ENCODE measurements at places on chromosomes 13 and 19.

DNA sequence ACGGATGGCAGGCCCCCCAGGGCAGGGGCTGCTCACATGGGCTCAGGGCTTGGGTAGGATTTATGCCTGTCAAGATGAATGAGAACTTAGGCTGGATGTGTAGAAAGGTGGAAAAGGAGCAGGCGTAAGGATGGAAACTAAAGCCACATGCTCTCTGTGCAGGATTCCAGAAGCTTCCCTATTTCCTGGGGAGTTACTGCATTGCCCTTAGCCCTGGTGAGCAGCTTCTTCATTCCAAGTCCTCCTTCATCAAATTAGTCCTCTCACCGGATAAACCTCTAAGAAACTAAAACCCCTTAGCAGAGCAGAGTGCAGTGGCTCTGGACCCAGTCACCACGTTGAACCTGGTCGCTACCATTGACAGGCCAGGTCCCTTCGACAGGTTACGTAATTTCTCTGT lies 7.4 kb downstream of the ATP12A start:
- DNase-seq = no peak

DNA sequence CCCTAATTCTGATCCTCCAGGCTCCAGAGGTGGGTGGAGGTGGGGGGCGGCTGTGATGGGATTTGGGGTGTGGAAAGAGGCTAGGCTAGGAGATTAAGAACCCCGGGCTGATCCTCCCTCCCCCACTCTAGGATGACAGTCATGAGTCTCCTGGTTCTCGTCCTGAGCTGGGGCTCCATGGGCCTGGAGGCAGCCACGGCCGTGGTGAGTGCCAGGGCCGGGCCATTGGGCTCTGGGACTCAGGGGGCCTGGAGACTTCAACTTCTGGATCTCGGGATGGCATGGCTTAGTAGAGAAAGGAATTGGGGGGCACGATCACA lies 13.9 kb downstream of the TTYH1 start:
- no peak for DNase-seq

DNA sequence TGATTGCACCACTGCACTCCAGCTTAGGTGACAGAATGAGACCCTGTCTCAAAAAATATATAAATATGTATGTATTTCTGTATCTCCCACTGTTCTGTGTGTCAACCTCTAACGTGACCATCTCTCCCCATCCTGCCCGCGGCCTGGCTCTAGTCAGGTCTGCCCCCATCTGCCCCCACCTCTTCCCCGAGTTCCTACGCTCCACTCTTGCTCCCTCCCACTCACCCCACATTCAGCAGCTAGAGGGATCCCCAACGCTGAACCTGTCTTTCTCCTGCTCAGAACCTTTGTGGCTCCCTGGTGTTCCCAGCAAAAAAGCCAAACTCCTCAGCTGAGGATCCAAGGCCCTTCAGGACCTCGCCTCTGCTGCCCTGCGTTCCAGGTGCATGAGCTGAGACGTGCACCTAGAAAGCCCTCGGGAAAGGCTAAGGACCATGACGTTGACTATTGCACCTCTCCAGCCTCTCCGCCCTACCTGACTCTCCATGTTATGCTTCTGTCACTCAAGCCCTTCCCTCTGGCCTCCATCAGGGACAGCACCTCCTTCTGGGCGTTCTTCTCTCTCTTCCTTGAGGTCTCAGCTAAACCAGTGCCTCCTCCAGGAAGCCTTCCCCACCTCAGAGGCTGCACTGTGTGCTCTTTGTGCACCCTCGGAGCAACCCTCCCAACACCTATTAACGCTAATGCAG lies 18.1 kb downstream of the AKT2 start:
- DNase-seq = no peak

DNA sequence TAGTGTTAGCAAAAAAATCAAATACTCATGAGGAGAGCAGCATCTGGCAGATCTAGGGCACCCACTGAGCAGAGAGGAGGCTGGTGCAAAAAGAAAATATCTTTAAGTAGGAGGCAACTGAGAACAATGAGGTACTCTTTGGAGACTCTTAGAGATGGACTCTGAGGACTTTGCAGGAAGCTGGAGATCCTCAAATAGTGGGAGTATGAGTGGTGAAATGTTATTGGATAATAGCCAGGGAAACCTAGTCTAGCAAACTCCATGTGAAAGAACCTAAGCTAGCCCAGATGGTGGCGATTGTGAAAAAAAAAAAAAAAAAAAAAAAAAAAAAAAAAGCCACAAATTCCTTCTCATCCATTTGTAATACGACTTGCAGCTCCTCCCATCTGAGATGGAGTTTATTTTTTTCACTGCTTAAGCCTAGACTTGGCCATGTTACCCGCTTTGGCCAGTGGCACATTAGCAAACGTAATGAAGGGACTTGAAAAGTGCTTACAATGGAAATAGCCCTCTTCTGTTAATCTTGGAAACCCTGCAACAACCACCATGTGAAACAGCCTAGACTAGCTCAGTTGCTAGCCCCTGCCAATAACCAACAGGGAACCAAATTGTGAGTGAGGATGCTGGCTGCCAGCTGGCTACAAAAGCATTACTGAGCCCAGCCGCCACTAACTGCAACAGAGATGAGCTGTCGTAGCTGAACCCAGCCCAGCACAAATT lies 476.2 kb downstream of the KLF12 start:
- DNase-seq = no peak

DNA sequence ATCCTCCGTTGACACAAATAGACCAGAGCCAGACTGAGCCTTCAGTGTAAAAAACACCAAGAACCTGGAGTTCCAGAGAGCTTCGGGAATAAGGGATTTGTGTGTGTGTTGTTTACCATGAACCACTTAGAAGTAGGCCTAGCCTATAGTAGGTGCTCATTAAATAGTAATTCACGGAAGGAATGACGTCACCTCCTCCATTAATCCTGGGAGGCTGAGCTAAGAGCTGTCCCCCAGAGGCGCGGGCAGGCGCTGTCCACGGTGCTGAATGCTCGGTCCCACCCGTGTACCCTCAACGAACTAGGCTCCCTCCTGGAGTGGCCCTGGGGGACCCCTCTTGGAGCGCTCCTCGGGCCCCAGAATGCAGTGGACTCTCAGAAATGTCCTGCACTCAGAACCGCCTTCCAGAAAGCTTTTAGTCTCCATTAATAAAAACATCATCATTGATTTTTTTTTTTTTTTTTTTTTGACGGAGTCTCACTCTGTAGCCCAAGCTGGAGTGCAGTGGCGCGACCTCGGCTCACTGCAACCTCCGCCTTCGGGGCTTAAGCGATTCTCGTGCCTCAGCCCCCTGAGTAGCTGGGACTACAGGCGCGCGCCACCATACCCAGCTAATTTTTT lies 6.5 kb downstream of the UNC13A start:
- DNase-seq = peak; percentile 59

DNA sequence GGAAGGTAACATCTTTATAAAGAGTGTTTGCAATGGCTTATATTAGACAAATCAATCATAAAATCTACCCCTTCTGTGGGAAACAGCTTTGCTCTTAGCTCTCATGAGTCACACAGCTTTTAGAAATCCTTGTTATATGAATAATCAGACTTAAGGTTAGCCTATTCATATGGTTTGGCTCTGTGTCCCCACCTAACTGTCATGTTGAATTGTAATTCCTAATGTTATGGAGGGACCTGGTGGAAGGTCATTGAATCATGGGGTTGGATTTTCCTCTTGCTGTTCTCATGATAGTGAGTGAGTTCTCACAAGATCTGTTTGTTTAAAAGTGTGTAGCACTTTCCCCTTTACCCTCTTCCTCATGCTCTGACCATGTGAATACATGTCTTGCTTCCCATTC lies 704.2 kb upstream of the KLHL1 start:
- no peak for DNase-seq

Measured in activated CD8-positive, alpha-beta T cell treated with anti-CD3 and anti-CD28 coated beads for 36 hours (primary cell).